ENCODE measurements at places on chromosomes 6 and 20. TPM values are rescaled to one million over a fixed set of nuclear protein-coding genes. Genes with fewer than 3 reads are reported as not detected.

The NELFE gene
- 51.4 TPM for total RNA-seq

The CALHM5 gene
- total RNA-seq: 0.10 TPM

The SNAI1 gene
- total RNA-seq: 1.4 TPM

The CLPSL1 gene
- not detected for total RNA-seq

The BMP6 gene
- 1.2 TPM for total RNA-seq

The SS18L1 gene
- 21.0 TPM for total RNA-seq

The LINC00237 gene
- not detected for total RNA-seq

The TLDC2 gene
- not detected for total RNA-seq

The BTN1A1 gene
- total RNA-seq: not detected

The HLA-DRB1 gene
- total RNA-seq: 186 TPM

The FAM83C gene
- not detected for total RNA-seq

The PTCRA gene
- 1.1 TPM for total RNA-seq

The ENPP3 gene
- 0.32 TPM for total RNA-seq

The EFCAB8 gene
- total RNA-seq: 1.2 TPM

The MYCT1 gene
- 1.5 TPM for total RNA-seq

The NRSN1 gene
- not detected for total RNA-seq

The MOXD1 gene
- total RNA-seq: not detected

The MRAP2 gene
- not detected for total RNA-seq

The ABHD16A gene
- 78.4 TPM for total RNA-seq

The RING1 gene
- total RNA-seq: 34.2 TPM

The HLA-DQA2 gene
- 0.32 TPM for total RNA-seq

The EFHC1 gene
- 4.4 TPM for total RNA-seq

The ADGRG6 gene
- total RNA-seq: 0.74 TPM

The PGBD1 gene
- total RNA-seq: 1.0 TPM

The GCNT2 gene
- total RNA-seq: 6.9 TPM

The AIG1 gene
- total RNA-seq: 4.2 TPM

The OR2J3 gene
- not detected for total RNA-seq

The HIVEP2 gene
- 76.7 TPM for total RNA-seq

The TMEM74B gene
- not detected for total RNA-seq

The PEX3 gene
- total RNA-seq: 12.8 TPM

The PLN gene
- not detected for total RNA-seq

The TRIM40 gene
- total RNA-seq: 0.39 TPM

The ZC3H12D gene
- total RNA-seq: 251 TPM

The CST1 gene
- total RNA-seq: not detected

The OSBPL2 gene
- 85.2 TPM for total RNA-seq

The TBC1D20 gene
- 30.2 TPM for total RNA-seq
